HFF-Myc (cell line): ENCODE measurements at places on chromosomes 3 and 15.

- no peak for DNase-seq
These were observed 3.6 kb upstream of the CLDN16 start for GRCh38 chr3:190384309-190384756.

GRCh38 chr3:87088430-87088992 lies 97.6 kb upstream of the VGLL3 start:
- no peak for DNase-seq

GRCh38 chr3:100063929-100064461 lies 50.3 kb downstream of the FILIP1L start:
- DNase-seq, result no peak

GRCh38 chr15:79659691-79660090 lies 227.6 kb downstream of the MINAR1 start:
- no peak for DNase-seq

- DNase-seq, result no peak
These were observed 63.1 kb downstream of the CDC25A start for GRCh38 chr3:48125013-48125705.

DNA sequence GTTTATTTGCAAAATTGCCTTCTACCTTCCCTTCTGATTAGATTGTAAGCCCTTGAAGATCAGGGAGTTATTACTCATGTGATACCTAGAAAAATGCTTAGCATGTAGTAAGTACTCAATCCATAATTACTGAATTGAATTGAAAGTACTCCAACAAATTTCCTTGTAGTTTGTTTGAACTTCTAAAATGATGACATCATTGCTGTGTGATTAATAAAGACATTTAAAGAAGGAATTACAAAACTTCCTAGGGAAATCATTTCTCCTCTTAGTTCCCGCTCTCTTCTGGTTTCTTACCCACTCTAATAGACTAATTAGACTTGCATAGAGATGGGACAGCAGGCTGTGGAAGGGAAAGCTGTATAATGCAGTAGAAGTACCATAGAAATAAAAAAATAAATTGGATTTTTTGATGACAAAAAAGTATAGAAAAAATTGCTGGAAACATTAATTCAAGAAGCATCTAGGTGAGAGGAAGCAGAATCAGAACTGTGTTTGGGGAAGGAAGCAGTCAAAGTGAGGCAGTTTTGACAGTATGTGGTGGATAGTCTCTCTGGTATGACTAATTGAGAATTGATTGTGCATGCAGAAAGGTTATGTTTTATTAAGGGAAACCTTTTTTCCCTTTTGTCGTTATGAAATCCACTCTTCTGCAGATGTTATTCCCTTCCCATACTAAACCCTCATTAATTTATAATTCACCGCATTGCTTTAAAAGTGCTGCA lies 93.0 kb downstream of the ALCAM start:
- DNase-seq, result no peak

DNA sequence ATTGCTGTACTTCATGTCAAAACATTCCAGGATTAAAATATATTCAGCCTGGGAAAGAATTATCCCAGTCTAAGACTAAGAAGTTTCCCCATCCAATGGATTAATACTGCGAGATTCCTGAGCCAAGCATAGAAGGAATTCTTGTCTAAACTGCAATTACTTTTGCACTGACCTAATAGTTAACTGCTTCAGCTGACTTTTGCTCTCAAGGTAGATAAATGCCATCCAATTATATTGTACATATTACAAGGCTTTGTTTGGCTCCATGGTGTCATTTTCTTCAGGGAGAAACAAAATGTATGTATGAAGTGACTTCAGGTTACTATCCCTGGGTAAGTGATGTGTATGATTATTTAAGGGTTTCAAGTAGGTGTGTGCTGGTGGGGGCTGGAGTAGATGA lies 6.1 kb upstream of the IFT57 start:
- DNase-seq, result no peak

DNA sequence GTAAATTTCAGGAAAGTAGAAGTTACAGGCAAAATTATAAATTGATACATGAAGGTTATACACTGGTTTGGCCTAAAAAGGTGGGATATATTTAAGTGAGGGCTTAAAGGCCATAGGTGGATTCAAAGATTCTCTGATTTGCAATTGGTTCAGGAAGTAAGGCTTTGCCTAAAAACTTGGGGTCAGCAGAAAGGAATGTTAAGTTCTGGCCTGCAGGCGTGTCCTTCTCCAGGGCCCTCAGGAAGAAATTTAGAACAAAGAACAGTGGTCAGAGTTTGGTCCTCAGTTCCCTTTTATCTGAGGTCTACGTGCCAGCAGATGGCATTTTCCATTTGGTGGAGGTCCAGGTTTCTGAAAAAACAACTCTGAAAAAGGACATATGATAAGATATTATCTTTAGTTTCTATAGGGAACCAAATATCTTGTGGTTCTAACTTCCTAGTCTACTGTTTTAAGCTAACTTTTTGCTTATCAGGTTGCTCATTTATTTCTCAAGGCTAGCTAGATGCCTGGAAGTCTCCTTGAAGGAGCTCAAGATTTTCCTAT lies 40.5 kb downstream of the SCN11A start:
- DNase-seq, result no peak
